ENCODE measurements at places on chromosomes 7 and 10.

DNA sequence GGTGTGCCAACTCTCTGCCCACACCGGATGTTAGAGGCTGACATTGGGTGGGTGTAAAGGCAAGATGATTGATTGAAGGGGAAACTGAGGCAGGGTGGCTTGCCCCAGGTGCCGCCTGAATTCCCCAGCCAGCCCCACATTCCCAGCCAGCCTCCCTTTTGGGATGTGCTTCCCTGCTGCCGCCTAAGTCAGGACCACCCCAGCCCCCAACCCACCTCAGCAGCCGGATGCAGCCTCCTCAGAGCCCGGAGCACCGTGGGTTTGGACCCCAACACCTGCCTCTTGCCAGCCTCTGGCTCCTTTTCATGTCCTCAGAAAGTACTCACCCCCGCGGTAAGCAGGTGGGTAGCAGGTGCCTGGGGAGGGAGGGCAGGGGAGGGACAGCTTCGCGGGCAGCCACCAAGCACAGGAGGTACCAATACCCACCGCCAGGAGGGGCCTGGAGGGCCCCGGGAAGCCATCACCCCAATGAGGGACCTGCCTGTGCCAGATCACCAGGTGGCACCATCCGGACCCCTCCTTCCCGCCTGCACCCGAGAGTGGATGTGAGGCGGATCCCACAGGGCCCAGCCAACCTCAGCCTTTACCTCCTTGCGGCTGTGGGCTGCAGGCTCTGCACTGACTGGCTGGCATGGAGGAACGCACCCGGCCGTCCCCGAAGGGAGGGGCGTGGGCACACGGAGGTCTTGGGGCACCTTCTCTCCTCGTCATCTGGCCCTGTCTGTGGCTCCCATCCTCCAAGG is 60.5 kb downstream of the PWWP2B start:
- DNase-seq: no peak

- DNase-seq: no peak
These were observed 112.5 kb downstream of the WNT2 start for GRCh38 chr7:117210397-117210796.

DNA sequence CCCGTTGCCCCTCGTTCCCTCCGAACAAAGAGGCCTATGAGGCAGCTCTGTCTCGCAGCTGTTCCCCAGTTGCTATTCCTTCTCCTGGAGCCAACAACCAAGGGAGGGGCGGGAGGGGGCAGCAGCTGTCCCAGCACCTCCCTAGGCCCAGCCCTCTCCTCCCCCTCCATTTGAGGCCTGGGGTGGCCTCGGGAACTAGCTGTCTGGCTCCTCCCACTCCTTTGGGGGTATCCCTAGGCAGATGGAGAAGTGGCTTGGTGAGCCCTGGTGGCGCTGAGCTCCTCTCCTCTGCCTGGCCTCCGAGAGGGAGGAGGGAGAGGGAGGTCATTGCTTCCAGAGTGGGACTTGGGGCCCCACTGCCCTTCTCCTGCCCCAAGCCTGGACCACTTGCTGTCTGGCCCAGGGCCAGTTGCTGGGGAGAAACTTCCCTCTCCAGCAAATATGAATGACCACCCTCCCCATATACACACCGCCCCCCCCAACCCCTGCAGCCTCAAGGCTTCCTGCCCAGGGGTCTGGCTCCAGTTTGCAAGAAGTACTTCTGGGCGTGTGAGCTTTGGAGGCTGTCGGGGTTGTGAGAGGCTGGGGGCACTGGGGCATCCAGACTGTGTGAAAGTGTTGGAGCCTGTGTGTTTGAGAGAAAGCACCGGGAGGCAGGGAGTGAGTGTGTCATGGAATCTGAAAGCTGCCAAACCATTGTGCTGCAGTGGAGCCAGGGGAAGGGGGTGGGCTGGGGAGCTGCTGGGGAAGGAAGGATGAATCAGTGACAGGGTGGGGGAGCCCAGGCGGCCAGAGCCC is 3.1 kb downstream of the FLNC start:
- DNase-seq: no peak

- no peak for DNase-seq
These were observed 347.7 kb downstream of the POM121L12 start for GRCh38 chr7:53383131-53383530.

GRCh38 chr10:63434866-63435854 is 30.6 kb downstream of the JMJD1C start:
- DNase-seq: no peak

DNA sequence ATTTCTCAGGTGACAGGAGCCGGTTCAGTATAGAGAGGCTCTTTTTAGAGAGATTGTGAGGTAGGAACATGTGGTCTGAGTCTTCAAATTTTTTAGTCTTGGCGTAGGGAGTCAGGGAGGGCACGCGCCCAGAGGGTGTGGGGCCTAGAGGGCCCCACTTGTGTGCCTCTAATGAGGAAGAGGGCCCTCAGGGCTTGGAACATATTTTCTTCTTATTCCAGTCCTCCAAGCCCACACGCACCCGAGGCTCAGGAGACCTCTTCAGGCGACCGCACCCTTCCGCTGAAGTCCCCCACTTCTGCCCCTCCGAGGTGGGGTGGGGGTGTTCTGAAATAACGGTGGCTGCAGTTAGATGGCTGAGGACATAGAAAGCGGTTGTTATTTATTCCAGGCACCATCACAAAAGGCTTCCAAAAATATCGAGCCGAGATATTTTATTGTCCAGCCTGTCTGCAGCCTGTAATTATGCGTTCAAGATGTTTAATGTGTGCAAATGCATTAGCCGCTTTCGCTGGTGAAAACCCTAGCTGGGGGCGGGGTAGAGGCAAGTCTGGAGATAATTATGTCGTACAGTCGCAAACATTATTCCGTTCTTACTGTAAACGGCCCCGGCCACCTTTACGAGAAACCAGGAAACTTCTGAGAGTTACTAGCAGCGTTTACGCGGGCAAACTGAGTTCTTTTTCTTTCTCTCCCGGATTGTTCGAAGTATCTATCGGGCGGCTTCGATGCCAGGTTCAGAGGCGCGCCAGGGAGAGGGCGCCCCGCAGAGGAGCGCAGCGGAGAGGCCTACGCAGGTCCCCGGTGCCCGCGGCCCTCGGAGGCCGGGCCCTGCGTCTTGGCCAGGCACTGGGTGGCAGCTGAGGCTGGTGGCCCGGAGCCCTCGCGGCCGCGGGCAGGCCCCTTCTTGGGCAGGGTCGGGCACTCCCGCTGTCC is 12.9 kb upstream of the HOXA13 start:
- DNase-seq: no peak

GRCh38 chr7:82122275-82122674 is 321.3 kb downstream of the CACNA2D1 start:
- DNase-seq: no peak

DNA sequence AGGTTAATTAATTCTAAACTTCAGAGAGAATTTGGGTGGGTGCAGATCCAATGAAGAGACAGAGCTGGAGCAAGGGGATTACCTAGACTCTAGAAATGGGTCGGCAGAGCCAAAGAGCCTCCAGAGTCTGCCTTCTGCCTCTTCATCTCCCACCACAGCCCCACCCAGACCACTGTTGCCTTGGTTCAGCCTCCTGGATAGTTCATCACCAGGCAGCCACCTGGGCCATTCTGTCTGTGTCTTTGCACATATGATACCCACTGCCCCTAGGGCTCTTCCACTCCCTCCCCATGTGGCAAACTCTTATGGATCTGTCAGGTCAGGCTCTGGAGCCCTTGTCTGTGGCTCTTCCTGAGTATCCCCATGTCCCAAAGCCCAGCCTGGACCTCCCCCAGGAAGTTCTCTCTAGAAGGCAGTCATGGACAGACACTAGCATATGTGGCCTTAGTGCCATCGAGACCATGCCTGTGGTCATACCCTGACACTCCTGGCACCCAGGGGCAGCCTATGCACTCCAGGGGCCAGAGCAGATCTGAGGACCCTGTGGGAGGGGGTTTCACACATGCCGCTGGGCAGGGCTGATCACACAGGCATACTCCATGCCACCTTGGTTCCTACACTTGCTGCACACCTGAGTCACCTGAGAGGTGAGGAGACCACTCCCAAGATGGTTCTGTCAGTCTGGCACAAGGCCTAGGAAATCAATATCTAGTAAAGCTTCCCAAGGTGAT is 41.6 kb downstream of the FRMPD2 start:
- DNase-seq: no peak

- no peak for DNase-seq
These were observed 19.8 kb upstream of the GTF2I start for GRCh38 chr7:74637745-74638144.

- DNase-seq: no peak
These were observed 598 bp upstream of the AMZ1 start for GRCh38 chr7:2687338-2687869.

DNA sequence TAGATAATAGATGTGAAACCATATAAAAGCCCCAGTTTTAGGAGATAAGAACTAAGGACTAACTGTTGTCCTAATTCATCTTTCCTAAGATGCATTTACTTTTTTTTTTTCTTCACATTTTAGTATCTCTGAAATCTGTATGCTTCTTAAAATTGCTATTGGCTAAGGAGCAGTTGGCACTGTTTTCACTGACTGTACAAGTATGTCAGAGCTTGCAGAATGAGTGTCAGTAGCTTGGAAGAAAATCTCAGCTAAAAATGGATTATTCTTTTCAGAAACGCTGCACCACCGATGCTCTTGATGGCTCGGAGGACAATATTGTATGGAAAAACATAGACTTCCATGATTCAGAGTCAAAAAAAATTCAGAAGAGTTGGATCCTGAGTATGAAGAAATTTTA is 91.1 kb upstream of the DNAJB12 start:
- peak; percentile 72 for DNase-seq

DNA sequence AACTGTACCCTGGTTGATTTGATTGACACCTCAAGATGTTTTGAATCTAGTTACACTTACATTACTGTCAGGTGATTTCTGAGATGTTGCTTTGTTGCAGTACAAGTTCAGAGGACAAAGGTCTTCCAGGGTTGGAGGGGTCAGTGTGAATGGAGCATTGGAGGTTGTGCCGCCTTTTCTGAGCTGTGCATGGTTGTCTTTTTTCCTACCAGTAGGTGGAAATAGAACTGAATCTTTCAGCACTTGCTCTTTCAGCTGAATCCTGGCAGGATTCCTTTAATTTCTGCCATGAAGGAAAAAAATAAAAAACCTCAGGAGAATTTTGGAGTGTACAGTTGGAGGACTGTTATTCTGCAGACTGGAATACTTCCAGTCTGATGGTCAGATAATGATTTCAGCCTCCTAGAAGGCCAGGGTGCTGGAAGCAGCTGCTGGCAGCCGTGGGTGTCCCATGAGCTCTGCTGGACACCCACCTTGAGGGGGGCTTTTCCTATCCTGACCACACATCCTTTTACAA is 82.7 kb downstream of the PLCE1 start:
- peak; percentile 14 for DNase-seq

DNA sequence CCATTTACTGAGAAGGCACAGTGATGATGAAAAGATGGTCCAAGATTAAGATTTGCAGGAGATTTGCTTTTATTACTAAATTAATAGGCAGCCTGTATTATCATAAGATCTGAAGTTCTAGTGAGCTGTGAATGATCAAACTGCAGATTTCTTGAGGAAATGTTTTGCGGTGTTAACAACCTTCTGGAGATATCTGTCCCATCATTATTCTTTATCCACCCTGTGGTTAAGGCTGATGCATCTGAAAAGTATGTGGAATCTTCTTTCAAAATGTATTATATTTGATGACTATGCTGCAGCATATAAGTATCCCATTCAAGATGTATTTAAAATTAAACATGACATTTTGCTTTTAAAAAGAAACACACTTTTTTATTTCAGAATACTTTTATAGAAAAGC is 150.3 kb downstream of the POLR1F start:
- DNase-seq: no peak

GRCh38 chr7:778968-779451 is 51.9 kb upstream of the PRKAR1B start:
- DNase-seq: no peak

DNA sequence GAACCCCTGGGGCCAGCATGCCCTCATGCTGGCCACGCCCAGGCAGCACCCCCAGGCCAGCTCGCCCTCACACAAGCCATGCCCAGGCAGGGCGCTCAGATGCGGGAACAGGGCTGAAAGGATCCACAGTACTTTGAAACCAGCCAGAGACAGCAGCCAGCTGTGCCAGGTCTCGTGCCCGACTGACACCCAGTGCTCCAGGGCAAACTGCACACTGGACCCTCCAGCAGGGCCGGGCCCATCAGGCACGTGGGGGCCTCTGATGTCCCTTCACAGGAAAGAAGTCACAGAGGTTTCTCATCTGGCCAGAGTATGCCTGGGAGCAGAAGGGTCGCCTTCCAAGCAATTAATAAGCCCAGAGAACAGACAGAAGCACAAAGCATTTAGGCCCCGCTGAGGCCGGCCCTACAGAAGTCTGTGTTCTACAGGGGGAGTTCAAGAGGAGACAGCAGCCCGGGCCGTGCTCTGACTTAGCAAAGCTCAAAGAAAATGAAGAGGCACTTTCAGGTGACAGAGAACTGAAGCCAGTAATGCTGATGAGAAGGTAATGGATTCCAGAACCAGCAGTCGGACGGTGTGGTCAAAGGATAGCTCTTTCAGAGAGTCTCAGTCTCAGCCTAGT is 21.4 kb downstream of the MAD1L1 start:
- DNase-seq: no peak

DNA sequence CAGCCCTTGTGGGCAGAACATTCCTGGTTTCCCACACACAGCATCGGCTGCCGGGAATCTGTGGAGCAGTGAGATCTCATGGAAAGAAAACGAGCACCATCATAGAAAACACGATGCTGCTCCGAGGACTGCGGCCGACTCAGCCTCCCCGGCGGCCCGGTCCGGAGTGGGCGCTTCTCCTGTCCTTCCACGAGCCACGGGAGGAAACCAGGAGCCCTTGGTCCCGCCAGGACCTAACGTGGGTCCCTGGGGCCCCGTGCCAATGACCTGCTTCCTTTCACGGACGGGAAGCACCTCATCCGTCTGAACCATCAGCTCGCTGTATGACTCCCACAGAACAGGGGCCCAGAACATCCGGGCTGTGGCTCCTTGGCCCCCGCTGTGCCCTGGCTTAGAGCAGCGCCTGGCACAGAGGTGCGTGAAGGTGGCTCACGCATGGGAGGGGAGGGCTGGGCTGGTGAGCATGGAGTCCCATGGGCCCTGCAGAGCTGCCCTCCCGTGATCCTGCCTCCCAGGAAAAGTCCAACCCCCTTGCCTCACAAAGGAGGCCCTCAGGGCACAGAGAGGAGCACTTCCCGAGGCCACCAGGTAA is 280.5 kb downstream of the MAD1L1 start:
- no peak for DNase-seq

GRCh38 chr10:124727361-124727960 is 16.7 kb downstream of the FAM53B start:
- no peak for DNase-seq

DNA sequence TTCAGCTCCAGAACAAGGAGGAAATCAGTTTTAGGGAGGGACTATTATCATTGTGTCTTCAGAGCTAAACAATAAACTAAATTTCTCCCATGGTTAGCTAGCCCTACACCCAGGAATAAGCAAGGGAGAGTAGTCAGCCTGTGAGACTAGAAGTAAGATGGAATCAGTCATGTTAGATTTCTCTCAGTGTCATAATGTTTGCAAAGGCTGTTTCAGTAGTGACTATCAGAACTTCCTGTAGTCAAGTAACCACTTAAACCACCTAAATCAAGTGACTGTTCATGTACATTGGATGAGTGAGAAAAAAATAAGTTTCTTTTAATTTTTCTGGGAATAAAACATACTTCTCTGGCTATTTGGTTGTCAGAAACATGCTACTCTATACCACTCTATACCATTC is 121.6 kb downstream of the KCND2 start:
- no peak for DNase-seq

- no peak for DNase-seq
These were observed 159.1 kb downstream of the BAMBI start for GRCh38 chr10:28836435-28836743.

Data from cerebellar cortex (tissue), 1 donor.